Dermis blood vessel endothelial cell (primary cell): ENCODE measurements at places on chromosomes 1 and 21. TPM values are rescaled to one million over a fixed set of nuclear protein-coding genes. Genes with fewer than 3 reads are reported as not detected.

The ZBTB18 gene
- total RNA-seq = 25.4 and 41.0 TPM in 2 replicates

The RPS6KA1 gene
- 17.7 and 21.1 TPM in 2 replicates for total RNA-seq

The ILF2 gene
- 267 and 268 TPM in 2 replicates for total RNA-seq

The RAVER2 gene
- 7.5 and 9.2 TPM in 2 replicates for total RNA-seq

The FCMR gene
- total RNA-seq = 0.17 TPM in 1 of 2 replicates, not detected in the other
